ENCODE measurements at places on chromosomes 3 and 15.

GRCh38 chr15:28993051-28993719 is 107.4 kb downstream of the APBA2 start:
- DNase-seq: no peak

DNA sequence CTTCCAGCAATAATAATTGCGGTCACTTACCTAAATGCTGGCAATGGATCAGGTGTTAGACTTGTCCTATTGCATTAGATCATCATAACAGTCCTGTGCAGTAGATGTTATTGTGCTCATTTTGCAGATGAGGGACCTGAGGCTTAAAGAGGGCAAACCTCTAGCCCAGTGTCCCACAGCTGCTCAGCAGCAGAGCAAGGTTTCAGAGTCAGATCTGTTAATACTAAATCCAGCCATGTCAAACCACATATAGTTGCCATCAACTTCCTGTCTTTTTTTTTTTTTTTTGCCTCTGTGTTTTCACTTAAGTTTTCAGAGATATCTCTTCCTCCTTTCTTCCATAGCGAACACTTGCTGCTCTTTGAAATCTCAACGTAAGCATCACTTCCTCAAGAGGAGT is 12.1 kb downstream of the FEZF2 start:
- no peak for DNase-seq

DNA sequence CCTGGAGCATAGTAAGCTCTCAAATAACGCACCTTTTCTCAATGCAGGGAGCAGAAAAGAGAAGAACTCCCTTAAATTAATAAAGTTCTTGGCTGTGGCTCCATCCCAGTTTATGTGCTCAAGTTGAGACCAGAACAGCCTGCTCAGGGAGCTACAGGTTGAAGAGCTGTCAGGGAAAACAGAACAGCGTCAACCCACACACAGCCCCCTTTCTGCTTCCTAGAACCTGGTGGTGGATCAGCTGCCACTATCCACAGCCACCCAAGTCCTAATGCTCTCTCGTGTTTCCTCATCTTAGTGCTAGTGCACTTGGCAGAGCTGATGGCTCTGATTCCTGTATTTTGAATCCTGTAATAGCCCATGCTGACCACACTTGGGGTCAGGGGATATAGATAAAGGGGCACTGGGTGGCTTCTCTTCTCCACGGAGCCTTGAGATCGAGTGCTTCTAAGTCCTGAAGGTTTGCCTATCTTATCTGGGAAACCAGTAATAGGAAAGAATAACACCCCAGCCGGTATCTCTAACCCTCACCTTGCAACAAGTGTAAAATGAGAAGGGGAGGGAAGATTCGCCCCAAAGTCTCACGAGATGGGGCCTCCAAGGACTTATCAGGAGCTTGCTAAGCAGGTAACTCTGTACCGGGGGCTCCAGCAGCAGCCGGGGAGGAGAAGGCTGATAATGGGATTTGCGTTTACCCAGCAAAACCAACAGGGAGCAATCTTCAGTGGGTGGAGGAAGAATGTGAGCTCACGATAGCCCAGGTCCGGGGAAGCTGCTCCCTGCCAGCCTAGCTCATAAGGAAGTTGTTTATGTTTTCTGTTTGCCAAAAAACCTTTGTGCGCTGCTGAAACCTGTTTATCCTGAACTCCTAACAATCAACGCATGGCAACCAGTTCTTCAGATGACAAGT is 136.2 kb upstream of the ICE2 start:
- no peak for DNase-seq

DNA sequence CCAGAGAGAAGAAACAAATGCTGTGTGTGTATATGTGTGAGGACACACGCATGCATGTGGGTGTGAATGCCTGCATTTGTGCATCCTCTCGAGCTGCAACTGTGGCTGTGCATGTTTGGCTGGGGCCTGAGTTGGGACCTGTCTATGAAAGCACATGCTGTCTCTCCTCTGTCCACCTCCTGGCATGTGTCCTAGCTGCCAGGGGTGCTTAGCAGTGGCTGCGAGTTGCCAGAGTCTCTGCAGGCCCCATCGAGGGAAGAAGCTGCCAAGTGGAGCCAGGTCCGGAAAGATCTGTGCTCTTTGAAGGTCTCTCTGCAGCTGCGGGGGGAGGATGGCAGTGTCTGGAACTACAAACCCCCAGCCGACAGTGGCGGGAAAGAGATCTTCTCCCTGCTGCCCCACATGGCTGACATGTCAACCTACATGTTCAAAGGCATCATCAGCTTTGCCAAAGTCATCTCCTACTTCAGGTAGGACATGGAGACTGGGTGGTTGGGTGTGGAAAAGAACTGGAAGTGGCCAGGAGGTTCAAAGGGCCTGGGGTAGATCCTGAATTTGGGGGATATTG is 30.7 kb downstream of the NR1I2 start:
- no peak for DNase-seq

GRCh38 chr3:113110267-113110666 is 101.1 kb upstream of the BOC start:
- no peak for DNase-seq

- no peak for DNase-seq
Observed at GRCh38 chr3:32307591-32307990, 69.1 kb downstream of the CMTM8 start.

DNA sequence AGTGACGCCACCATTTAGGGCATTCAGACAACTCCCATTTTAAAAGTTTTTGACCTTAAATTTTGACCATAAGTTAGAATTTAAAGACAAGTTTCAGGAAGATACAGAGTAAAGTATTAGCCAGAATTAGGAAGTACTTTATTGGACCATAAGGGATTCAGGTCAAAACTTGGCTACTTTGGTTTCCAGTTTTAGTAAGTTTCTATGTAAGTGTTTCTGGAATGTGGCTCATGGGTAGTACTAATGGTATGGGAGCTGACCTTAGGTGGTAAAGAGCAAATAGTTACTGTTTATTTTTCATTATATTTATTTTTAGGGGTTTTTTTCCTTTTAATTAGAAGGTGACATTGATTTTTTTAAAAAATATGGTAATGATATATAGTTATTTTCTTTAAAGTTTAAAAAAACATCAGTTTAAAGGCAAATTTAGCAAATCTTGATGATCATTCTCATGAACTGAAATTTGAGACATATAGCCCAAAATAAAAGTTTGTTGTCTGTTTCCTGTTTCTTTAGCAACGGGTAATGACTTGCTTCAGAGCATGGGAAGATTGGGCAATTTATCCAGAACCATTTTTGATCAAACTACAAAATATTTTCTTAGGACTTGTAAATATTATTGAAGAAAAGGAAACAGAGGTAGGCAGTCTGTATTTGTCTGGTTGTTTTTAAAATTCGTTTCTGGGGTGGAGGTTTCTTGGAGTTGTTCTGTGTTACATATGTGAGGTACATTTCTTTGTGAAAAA is 34.3 kb downstream of the U2SURP start:
- DNase-seq: no peak

DNA sequence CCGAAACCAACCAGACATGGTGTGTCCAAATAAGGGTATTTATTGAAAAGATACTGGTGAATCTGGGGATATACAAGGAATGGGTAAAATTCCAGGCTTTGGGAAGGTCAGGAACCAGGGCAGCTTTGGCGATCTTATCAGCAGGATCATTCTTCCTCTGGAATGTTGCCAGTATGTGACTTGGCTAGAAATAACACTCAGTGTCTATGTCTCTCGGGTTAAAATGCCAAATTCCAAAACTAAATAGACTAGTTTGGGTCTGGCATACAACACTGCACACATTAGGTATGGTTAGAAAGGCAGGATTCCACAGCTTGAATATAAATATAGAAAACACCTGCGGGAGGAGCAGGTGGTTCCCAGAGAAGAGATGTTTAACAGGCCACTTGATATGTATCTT is 220.2 kb upstream of the CD96 start:
- no peak for DNase-seq

DNA sequence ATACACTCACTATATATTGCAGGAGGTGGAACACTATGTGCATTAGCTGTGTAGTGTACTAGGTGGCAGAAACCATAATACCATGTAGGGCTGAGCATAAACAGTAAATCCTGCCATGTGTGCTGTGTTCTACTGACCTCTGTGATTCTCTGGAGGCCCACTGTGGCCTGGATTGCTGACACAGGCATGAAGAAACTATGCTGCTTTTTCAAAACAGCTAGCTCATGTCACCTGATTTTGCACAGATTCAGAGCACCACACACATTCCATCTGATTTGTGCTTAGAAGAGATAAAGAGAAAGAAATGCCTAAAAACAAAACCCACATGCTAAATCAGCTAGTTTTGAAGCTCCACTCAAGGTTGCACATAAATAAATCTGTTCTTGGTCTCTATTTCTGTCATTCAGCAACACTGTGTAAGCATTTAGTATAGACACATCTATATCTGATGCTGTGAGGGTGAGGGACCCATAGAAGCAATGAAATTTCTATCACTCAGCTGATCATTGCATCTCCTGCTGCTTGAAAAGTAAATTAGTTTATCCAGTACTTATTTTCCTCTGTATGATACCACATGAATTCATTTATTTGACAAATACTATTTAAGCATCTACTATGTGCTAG is 1007.7 kb upstream of the SEMA6D start:
- no peak for DNase-seq

GRCh38 chr15:57994221-57995049 is 71.1 kb downstream of the ALDH1A2 start:
- no peak for DNase-seq

GRCh38 chr3:104126463-104126862 is 1240.2 kb upstream of the ALCAM start:
- no peak for DNase-seq

DNA sequence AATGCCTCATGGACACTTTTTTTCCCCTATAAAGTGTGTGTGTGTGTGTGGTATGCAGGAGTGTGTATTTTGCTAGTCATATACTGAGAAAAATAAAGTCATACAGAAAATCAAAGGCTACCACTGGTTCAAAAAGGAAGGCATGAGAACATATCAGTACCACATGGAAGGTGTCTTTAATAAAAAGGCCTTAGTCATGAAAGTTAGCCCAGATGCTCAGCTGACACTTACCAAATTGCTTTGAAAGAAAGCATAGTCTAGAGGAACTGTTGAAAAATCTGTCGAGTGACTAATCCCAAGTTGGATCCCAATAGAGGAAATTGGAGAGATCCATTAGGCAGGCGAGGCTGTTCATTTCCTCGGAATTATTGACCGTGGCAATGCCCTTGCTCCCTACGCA is 432.9 kb upstream of the CFAP20DC start:
- no peak for DNase-seq

DNA sequence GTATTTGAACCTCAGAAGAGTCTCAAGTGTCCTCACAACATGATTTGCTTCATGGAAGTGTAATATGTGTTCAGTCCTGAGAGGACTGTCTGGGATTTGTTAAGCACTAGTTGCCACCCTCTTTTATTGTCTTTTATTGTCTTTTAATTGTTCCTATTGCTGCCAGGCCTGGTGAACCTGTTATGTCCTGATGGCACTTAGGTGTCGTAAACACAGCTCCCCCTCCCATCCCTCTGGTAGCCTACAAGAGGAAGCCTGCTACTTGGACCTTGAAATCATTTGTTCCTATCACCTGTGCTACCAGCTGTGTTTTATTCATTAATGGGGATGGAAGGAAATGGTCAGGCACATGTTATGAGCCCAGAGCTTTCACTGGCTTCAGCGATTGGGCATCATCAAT is 19.3 kb downstream of the CCNB2 start:
- DNase-seq: no peak

DNA sequence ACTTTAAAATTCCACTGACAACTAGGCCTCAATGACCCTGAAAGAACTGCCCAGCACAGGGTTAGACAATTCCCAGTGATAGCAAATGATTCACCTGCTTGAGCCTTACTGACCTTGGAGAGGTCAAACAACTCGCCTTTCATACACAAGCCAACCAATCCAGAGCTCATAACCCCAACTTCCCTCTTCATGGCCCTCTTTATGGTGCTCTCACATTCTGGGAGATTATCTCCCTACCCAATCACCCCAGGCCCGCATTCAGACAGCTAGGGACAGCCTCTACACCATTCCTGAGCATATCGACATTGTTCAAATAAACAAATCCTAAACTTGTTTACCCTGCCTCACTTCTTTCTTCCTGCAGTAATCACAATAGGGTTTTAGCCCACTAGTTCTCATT is 32.2 kb upstream of the COLQ start:
- no peak for DNase-seq

GRCh38 chr15:69194025-69194827 is 33.8 kb downstream of the GLCE start:
- no peak for DNase-seq

DNA sequence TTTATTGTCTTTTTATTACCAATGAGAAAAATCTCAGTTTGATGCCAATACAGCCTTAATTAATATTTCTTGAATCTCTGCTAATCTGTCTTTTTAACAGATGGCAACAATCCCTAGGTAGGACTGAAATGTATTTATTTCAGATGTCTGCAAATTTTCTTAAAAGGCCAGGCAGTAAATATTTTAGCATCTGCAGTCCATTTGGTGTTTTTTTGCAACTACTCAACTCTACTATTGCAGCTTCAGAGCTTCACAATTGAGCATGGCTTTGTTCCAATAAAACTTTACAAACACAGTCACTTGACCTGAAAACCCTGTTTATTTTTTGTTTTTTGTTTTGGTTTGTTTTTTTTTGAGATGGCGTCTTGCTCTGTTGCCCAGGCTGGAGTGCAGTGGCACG is 82.7 kb downstream of the RARB start:
- no peak for DNase-seq

- DNase-seq: no peak
Observed at GRCh38 chr15:60971732-60972131, 257.4 kb downstream of the RORA start.

- DNase-seq: no peak
Observed at GRCh38 chr3:82143661-82144412, 382.4 kb upstream of the GBE1 start.

GRCh38 chr15:101161656-101162055 is 90.2 kb downstream of the CHSY1 start:
- DNase-seq: no peak
